ENCODE measurements at places on chromosomes 4 and X.

- no peak for DNase-seq
Observed at GRCh38 chr4:170599894-170600293, 510.1 kb upstream of the AADAT start.

GRCh38 chr4:128853741-128854140 lies 44.2 kb downstream of the JADE1 start:
- no peak for DNase-seq

DNA sequence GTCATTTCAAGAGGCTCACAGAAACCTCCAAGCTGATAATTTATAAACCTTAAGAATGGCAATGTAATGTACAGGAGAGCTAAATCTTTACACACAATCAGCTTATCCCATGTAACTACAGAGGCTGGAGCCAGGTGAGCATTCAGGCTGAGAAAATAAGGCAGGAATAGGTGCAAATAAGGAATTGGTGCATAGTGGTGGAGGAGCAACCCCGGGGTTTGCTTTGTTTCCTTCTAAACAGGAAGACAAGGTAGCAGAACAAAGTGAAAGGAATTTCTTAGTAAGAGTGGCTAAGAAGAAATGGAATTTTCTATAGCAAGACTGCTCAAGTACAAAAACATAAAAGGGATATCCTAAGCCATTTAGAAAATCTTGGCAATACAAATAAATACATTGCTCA lies 82.4 kb downstream of the NR3C2 start:
- no peak for DNase-seq

DNA sequence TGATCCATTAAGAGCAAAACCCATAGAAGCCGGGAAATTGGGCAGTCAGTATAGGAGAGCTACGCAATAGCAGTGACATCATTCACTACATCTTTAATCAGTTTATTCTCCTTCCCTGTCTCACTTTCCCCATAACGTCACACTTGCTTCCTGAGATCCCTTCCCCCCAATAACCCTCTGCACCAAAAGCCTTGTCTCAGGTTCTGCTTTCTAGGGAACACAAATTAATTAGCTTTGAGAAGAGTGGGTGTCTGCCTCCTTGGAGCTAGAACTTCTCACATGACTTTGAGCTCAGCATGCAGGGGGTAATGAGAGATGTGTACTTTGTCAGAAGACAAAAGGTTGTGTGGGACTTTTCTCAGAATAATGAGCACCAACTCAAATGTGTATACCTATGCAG lies 128.3 kb upstream of the MAOA start:
- no peak for DNase-seq

DNA sequence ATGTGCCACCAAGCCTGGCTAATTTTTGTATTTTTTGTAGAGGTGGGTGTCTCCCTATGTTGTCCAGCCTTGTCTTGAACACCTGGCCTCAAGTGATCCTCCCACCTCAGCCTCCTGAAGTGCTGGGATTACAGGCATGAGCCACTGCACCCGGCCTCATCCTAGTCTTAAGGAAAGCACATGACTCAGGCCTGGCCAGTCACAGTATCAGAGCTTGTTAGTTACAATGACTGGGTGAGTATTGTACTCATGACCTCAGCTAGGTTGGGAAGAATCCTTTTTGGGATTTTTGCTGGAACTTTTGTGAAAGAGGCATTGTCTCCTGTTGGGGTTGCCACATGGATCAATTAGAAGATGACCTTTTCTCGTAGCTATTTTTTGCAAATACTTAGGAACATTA lies 292.8 kb downstream of the RAPGEF2 start:
- no peak for DNase-seq

GRCh38 chr4:180081072-180081471 lies 2162.1 kb upstream of the TENM3 start:
- DNase-seq, result no peak

DNA sequence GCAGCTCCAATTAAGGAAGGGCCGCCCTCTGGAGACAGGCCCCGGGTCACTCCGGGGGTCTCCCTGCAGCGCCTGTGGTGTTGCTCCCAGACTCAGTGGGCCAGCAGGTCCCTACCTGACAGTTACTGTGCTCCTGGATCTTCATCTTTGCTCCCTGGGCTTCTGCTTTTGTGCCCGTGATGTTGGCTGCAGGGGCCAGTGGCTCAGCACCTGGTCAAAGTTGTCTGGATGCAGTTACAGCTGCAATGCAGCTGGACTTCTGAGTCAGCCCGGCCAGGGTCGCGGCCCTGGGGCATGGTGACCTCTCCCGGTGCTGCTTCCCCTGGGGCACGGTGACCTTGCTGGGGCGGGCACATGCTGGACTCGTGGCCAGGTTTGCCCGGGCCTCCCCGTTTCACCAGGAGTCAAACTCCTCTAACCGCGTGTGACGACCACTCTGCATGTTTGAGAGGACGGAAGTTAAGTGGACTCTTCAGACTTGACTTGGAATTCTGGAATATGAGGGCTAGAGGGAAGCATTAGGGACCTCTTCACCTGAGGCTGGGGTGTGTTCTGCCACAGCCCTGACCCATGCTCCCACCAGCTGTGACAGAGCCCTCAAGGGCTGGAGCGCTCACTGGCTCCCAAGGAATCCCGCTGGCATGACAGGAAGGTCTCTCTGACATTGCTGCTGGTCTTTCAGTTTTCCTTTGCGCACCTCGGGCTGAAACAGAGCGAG lies 3.7 kb downstream of the CTAG2 start:
- DNase-seq, result no peak

GRCh38 chr4:183030309-183030708 lies 68.7 kb upstream of the WWC2 start:
- no peak for DNase-seq

GRCh38 chr4:99144587-99144986 lies 490 bp upstream of the ADH4 start:
- DNase-seq, result no peak

GRCh38 chr4:14719053-14719452 lies 283.2 kb upstream of the CPEB2 start:
- no peak for DNase-seq

GRCh38 chrX:12946406-12946805 lies 28.5 kb upstream of the TMSB4X start:
- no peak for DNase-seq

GRCh38 chr4:77264826-77265225 lies 107.8 kb downstream of the CCNG2 start:
- DNase-seq, result no peak

GRCh38 chrX:103635436-103635835 lies 6.7 kb downstream of the TCEAL1 start:
- no peak for DNase-seq

DNA sequence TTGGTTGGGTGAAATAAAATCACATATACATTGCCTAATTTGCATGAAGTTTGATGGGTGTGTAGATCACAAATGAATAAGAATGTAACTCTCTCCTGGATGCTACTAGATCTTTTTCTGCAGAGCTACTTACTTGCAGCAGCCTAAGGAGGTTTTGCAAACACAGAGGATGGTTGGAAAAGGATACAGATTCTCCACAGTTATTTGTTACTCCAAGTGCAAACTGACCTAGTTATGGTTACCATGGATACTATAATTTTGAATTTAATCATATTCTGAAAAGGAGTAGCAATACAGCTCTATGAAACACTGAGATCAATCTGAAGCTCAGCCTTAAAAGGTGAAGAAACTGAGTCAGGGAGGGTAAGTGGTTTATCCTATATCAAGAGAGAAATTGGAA lies 9.1 kb upstream of the ARHGEF38 start:
- DNase-seq, result no peak

GRCh38 chr4:133096972-133097371 lies 52.1 kb upstream of the PCDH10 start:
- no peak for DNase-seq

DNA sequence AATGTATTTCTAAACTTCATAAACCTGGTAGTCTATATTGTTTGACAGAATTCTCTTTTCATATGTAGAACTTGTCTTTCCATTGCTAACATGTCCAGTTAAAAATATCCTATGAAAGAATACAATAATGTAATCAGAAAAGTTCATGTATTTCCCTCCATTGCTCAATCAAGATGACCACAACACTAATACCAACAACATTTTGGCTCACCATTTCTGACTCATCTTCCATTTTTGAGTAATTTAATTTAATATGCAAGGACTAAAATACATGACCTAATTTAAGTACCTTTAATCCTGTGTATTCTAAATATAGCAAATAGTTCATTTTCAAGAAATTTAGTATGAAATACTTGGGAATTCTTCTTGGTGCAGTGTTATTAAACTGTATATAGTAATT lies 239.5 kb upstream of the GPC4 start:
- no peak for DNase-seq

DNA sequence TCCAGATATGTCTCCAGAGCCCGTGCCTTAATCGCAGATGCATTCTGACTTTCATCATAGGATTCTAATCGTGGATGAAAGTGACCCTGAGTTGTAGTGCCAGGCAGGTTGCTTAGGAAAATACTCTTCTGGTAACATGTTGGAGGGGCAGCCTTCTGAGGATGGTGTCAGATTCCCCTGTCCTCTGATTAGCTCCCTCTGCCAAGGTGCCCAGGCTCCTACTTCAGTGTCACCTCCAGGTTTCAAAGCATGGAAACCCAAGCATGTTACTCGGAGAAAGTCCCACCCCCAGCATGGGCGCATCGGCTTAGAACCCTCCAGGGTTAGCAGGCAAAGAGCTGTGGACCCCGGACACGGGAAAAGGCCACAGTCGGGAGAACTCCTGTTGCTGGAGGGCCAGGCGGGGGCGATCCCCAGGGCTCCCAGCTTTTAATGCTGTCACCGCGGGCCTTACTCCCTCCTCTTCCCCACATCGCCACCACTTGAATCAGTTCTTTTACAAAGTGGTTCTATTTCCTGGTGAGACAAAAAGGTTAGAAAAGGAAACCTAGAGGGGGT lies 44.5 kb downstream of the TRIM2 start:
- peak; percentile 53 for DNase-seq

DNA sequence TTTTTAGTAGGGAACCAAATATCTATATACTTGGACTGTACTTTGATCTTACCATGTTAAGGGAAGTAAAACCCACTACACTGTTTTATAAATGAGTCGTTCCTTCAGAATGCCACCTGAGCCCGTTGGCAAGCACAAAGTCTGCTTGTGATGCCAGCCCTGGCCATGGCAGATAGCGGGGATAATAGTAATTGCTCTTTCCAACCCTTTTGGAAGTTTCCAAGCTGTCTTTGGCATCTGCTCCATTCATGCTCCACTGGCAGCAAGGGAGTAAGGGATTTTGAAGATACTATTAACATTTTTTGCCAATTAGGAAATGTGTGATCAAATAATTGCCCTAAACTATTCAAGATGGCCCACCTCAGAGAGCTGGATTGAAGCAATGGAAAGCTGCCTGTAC lies 689.2 kb upstream of the SLIT2 start:
- DNase-seq, result no peak

- no peak for DNase-seq
Observed at GRCh38 chrX:52990848-52991247, 32.5 kb upstream of the FAM156A start.

DNA sequence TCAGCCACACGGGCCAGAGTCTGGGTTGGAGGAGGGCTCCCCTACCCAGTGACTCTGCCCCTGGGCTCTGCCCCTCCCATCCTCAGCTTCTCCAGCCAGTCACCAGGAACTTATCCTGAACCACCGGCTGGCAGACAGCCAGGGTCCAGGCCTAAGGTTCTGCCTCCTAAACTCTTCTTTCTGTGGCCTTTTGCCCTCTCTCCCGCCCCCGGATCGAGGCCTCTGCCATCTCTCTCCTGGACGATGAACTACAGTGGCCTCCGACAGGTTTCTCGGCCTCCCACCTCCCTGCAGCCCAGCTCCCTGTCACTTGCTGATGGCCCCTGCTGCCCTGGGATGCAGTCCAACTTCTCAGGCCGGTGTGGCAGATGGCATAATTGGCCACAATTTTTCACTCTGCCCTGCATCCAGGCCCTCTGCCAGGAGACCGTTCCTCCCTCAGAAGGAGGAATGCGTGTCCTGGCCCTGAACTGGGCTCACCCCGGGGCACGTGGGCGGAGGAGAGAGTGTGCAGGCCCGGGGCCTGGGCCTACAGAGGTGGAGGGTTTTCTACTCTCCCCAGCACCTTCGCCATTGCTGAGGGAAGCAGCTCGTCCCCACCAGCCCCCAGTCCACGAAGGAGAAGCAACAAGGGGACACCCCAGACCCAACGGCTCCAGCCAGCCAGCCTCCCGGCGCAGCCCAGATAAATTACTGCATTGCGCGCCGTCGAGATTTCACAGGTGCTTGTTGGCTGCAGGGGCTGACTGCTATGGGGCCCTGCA lies 81.9 kb upstream of the LRPAP1 start:
- peak; percentile 26 for DNase-seq

DNA sequence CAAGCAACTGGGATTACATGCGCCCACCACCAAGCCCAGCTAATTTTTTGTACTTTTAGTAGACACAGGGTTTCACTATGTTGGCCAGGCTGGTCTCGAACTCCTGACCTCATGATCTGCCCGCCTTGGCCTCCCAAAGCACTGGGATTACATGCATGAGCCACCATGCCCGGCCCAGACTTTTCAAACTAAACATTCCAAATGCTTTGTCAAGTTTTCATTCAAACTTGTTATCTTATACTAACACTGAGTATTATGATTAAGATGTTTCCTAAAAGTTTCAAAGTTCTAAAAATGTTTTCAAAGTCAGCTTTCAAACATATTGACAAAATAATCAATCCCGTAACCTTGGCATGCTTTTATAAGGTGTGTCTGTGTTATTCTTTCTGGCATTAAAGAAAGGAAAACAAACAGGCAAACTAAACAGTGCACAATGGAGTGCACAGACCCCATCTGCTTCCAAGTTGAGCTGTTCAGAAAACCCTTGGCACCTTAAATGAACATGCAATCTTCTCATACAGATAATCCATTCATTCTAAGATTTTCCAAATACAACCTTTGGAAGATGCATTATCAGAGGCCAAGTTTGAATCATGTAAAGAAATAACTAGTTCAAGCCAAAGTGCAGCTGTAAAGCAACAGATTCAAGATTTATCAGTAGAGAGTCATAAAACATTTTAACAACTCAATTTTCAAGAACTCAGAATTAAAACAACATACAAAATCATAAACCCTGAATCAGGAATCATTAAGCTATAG lies 49.1 kb downstream of the ABCG2 start:
- no peak for DNase-seq

- DNase-seq, result no peak
Observed at GRCh38 chr4:52866734-52867133, 4.6 kb downstream of the RASL11B start.

DNA sequence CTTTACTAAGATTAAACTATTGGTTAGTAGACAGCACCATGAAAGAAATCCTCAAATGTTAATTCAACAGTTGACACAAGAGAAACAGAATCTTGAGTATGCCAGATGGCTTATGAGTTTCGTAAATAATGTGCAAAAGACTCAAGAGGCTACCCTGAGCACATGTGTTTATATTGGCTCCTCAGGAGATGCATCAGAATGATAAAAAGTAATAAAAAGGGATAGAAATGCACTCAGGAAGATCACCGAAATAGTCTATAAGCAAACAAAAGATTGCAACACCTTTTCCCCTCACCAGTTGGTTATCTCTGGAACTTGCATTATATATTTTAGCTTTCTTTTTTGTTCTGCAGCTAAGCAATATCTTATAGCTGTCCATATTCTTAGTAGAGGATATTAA lies 84.4 kb downstream of the SCFD2 start:
- no peak for DNase-seq

GRCh38 chr4:72566464-72566972 lies 2.5 kb downstream of the ADAMTS3 start:
- DNase-seq, result no peak

Measured in DMS79 treated with DMSO at 0.1 percent for 48 hours (cell line).